ENCODE measurements at places on chromosomes 2 and 18.

DNA sequence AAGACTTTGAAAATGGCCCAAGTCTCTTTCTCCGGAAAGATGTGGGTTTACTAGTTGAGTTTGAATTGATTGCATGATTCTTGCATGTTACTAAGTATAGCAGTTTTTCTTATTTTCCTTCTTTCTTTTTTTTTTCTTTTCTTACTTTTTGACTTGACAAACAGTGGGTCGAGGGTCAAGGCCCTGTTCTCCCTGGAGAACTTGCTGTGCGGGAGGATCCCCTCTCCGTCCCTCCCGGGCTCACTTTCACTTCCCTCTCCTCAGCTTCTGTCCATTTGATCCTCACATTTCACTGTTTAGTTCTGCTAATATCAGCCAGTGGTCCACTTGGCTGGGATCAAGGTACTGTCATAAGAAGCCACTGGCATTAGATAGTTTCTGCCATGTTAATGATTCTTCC lies 767.4 kb downstream of the TDRD15 start:
- DNase-seq: no peak

GRCh38 chr2:219514836-219515235 lies 554 bp downstream of the ASIC4 start:
- DNase-seq: no peak

DNA sequence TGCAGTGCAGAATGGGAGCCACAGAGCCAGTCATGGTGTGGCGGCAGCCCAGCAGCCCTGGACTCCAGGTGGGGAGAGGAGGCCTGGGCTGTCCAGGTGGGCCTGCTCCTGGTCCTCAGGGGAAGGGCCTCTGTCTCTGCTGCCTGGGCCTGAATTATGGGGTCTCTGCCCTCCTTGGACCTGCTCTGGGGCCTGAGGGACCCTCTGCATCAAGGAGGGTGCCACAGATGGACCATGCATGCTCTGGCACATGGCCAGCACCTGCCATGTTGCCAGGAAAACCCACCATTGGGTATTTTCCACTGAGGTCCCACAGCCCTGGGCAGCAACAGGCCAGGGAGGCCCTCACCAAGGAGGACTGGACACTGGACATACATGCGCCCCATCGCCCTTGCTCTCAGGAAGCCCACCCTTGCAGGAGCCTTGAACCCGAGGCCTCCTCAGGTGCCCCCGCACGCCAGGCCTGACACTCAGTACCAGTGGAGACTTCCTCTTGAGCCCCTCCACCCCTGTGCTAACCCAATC lies 107.1 kb downstream of the NDUFA10 start:
- DNase-seq: no peak

GRCh38 chr18:28995319-28995718 lies 818.4 kb upstream of the CDH2 start:
- DNase-seq: no peak

DNA sequence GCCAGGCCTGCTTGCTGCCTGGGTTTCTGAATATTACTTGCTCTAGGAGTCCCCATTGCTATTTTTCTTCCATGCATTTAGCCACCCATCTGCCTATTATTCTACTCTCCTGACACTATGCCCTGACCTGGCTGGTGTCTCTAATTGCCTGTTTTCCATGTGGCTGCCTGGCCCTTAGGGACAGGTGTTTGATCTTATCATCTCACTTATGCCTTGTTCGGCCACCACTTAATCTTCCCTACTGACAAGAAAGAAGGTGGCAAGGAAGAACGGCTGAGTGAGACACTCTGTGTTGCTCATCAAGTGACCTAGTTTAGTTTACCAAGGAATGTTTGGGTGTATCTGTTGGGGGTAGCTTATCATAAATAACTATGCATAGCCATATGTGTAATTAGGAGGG lies 50.4 kb upstream of the RAPH1 start:
- no peak for DNase-seq

GRCh38 chr18:47331026-47331425 lies 79.6 kb upstream of the SKOR2 start:
- DNase-seq: no peak

GRCh38 chr18:24630346-24630880 lies 170.0 kb downstream of the HRH4 start:
- DNase-seq: no peak

GRCh38 chr18:46060359-46060841 lies 11.7 kb downstream of the PSTPIP2 start:
- no peak for DNase-seq

DNA sequence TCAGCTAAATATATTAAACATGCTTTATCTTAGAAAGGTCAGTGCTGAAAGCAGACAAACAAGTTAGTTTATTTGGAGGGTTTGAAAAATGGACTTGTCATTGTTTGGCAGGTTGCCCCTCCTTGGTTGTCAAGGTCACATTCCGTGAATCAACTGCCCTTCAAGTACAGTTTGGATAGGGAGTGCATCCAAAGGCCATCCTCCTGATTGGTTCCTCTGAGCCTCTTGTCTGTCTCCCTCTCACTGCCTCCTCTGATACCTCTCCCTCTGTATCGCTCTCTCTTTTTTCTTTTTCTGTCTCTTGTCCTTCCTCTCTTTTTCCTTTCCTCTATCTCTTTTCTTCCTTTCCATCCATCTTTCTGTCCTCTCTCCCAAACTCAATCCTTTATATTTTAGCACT lies 5.4 kb downstream of the ITGAV start:
- DNase-seq: no peak

- DNase-seq: no peak
These were observed 166.0 kb upstream of the STK17B start for GRCh38 chr2:196337208-196337953.

- DNase-seq: no peak
These were observed 52.7 kb downstream of the SEMA4F start for GRCh38 chr2:74706741-74707140.

DNA sequence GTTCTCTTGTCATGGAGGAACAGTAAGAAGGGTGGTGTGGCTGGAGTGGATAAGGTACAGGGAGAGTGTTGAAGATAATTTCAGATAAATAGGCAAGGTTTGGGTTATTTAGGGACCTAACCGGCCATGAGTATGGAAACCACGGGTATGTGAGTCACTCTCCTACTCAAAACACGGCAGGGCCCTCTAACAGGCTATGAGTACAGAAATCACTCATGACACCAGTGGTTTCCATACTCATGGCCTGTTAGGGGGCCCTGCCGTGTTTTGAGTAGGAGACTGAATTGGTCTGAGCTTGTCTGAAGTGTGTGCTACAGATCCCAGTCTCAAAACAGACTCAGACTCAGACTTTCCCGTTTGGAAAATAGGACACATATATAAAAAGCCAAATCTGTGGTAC lies 428.4 kb upstream of the HNMT start:
- no peak for DNase-seq

- no peak for DNase-seq
These were observed 42.3 kb downstream of the SCN3A start for GRCh38 chr2:165161510-165161909.

- DNase-seq: no peak
These were observed 89.8 kb downstream of the PKP4 start for GRCh38 chr2:158546412-158547144.

DNA sequence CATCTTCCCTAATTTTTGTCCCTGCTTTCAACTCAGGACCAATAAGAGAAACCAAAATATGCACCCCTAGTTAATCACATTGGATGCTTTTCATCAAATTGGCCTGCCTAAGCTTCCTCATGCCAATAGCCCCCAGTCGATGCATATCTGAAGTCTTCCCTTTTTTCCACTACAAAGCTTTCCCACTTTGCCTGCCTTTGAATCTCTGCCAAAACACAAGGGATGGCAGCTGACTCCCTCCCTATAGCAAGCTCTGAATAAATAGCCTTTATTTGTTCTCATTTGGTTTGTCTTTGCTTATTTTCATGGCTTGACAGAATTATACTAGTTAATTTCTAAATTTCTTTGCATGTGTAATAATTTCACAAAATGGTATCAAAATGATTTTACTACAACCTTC lies 621.2 kb downstream of the MBD2 start:
- DNase-seq: no peak

DNA sequence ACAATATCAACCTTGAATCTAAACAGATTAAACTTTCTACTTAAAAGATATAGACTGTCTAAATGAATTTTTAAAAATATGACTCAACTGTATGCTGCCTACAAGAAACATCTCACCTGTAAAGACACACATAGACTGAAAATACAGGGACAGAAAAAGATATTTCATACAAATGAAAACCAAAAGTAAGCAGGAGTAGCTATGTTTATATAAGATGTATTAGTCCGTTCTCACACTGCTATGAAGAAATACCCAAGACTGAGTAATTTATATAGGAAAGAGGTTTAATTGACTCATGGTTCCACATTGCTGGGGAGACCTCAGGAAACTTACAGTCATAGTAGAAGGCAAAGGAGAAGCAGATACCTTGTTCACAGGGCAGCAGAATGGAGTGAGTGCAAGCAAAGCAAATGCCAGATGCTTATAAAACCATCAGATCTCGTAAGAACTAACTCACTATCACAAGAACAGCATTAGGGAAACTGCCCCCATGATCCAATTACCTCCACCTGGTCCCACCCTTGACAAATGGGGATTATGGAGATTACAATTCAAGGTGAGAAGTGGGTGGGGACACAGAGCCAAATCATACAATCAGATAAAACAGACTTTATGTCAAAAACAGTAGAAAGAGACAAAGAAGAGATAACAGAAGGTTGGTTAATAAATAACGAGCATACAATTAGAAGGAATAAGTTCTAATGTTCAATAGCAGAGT lies 214.4 kb upstream of the SLC39A10 start:
- DNase-seq: no peak

GRCh38 chr2:229870903-229871656 lies 50.7 kb downstream of the TRIP12 start:
- DNase-seq: no peak

- no peak for DNase-seq
These were observed 393.1 kb upstream of the SLC14A2 start for GRCh38 chr18:45222180-45222579.

Measured in PC-9 (cell line).